ENCODE measurements at places on chromosomes 4 and X.

DNA sequence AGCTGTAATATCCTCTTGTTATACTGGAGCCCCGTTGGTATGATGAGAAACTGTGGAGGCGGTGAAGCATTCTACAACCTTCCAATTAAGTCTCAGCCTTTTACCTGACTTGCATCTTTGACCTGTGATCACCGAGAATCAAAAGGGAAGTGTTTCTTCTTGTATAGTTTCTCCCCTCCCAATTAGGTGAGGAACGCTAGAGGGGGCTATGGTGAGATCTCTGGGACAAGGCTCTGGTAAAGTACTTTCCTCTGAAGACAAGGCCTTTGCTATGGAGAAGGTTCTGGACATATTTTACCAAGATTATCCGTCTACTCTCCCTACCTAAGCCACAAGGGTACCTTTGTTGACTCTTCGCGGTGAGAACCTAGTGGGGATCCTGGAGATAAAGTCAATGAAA, 111.3 kb downstream of the CBLL2 start:
- no peak for DNase-seq

GRCh38 chrX:26557691-26558321, 341.8 kb downstream of the MAGEB5 start:
- no peak for DNase-seq

DNA sequence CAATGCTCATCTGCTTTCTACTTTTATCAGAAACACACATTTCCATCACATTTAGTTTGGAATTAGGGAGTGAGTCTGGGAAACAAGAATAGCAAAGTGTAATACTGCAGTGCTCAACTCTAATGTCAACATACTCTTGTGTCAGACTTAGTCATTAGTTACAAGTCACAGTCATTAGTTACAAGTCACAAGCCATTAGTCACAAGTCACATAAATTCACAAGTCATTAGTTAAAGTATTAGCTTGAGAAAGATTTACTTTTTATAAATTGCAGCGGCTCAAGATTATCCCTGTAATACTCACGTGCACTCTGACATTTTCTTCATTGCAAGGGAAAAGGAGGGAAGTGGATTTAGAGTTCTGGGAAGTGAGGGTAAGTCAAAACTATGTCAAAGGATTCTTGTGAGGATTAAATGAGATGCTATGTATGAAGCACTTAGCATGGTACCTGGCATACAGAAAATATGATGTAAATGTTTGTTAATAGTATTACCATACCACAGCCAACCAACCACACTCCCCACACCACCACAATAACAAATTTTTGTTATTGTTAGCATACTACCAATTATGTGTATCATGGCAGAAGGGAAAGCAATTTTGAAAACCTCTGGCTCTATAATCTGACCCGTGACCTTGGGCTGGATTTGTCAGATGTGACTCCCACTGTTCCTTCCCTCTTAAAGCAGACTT, 116.6 kb downstream of the ARHGAP24 start:
- DNase-seq = no peak

DNA sequence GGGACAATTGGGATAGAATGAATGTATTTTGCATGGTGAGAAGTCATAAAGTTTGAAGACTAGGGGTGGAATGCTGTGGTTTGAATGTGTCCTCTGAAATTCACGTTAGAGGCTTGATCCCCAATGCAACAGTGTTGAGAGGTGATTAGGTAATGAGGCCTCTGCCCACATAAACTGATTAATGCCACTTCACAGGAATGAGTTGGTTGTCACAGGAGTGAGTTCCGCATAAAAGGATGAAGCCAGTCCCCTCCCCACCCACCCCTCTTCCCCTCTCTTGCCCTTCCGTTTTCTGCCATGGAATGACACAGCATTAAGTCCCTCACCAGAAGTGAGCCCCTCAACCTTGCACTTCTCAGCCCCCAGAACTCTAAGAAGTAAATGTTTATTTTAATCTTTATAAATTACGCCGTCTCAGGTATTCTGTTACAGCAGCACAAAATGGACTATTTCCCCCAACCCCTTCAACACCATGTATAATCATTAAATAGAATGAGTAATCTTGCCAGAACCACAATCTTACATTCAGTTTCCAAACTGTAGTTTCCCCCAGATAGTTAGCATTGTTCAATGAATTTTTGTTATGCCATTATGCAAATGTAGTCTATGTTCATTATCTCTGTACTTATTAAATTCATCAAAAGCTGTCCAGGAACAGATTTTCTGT, 5.5 kb upstream of the MMAA start:
- no peak for DNase-seq

DNA sequence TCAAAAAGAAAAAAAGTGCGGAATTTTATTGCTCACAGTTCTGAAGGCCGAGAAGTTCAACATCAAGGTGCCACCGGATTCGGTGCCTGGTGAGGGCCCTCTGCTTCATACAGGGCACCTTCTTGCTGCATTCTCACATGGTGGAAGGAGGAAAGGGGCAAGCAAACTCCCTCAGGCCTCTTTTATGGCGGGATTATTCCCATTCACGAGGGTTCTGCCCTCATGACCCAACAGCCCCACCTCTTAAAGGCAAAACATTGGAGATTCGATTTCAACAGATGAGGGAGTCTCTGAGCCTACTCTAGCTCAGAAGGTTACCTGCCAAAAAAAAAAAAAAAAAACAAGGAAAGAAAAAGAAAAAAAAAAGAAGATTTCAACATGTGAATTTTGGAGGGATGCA, 64.1 kb upstream of the CBR4 start:
- no peak for DNase-seq

DNA sequence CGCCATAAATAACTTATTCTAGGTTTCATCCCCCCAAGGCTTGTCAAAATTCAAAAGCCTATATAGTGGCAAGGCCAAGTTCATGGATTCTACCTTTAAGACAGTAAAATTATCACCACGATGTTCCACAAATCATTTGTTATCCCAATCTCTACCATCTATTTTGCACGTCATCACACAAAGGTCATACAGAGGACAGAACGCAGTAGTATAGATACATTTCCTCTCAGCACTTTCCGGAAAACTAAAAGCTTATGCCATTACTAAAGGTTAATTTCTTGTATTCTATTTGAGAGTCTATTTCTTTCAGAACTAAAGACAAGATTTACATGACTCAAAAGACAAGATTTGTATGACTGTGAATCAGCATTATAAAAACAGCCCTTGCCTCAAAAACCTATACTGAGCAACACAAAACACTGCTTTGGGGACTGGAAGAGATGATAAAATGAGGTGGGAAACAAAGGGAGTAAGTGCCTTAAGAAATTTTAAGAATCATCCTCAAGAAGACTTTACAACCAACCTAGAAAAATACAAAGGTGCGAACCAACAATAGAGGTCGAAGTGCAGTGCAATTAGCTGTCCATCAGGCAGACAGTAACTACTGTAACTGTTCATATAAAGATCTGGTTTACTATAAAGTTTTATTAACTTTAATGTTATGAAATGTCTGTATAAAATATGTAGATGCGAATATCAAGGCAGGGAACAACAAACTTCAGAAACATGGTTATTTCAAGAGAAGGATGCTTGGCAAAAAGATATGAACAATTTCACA, 7.6 kb downstream of the UBE2D3 start:
- DNase-seq = no peak

DNA sequence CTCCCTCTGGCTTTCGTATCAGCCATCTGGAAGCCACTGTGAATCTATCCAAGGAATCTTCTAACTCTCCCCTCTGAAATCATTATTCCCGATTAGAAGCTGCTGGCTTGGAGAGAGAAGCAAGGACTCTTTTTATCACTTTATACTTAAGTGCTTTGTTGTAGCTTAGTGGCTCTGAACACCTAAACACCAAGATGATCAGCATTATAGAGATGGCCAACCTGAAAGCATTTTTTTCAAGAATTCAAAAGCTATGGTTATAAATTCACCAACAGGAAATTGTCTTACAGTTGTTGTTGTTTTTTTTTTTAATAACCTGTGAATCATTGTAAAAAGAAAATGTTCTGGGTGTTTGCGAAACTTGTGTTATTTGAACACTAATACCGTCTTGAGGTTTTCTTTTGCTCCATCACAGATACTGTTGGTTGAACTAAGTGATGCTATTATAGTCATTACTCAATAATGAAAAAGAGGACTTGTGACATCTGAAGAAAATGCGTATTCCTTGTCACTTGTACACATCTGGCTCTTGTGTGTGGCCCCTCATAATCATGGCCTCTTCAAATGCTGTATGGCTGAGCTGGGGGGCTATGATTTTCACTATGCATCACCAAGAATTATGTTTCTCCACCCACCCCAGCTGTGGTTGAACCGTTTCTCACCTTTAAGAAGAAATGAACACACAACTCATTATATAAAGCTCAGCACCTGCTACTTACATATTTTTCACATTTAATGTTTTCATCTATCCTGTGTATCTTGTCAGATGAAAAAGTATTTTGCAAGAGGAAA, 11.8 kb upstream of the SMIM43 start:
- DNase-seq = no peak

DNA sequence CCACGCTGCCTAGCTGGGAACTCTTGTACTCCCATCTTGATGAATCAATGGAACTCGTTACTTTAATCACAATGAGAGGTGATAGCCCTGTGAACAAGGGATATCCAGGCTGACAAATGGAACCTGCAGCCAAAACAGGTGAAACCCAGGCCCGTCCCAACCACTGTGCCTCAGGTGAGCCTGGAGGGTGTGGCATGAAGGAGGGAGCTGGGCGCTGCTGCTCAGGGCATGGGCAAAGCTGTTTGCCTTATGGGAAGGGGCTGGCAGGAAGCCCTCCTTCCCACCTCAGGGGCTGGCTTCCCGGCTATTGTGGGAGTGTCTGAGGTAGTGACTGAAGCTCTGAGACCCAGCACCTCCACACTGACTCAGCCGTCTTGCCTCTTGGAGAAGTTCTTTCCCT, 209.4 kb upstream of the ATP6AP2 start:
- DNase-seq = no peak

- no peak for DNase-seq
Measured at GRCh38 chr4:153010146-153010545, 74.0 kb downstream of the FHDC1 start.

DNA sequence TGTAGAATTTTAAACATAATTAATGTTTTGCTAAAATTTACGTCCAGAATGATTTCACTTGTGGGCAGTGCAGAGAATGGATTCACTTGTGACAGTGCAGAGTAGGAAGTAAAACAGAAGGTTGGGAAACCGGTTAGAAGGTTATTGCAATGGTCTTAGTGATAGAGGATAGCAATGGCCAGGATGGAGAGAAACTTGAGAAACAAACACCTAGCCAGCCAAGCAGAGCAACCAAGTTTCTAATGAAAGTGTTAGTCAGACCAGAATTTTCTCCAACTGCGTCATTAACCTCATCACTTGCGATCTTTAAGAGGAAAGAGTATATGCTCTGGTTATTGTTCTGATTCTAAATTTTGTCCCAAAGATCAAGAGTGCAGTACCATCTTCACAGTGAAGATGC, 50.0 kb upstream of the TBC1D9 start:
- DNase-seq = no peak

DNA sequence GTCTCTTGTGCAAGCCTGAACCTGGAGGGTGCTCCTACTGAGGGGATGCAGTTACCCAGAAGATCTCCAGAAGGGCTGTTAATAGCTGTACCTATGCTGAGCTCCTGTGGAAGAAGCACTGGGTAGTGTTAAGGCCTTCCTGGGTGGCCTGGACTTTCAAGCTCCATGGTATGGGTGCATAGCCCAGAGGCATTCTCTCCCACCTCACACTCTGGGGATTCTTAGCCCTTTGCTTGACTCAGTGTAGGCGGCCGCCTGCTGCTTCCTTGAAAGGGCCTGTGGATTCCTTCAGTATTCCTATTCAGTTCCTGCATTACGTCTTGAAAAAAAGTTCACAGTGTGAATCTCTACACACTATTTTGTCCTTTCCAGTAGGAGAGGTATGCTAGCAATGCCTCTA, 235.7 kb upstream of the MAGEB16 start:
- no peak for DNase-seq

DNA sequence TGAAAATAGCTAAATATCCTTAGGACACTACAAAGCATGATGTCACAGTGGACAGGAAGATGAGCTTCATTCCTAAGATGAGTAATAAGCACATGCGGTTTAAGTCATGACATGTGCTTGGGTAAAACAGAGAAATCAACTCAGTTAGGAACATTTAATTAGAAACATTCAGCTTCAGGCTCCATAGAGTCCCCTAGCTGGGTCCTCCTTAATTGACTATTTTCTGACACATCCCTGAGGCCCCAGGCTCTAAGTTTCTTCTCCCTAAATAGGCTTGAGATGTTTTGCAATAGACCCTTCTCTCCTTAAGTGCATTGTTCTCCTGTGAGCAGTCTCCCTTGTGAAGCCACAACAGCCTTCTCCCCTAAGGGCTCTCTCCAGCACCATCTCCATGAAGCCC, 70.4 kb upstream of the ANXA3 start:
- DNase-seq = no peak

- no peak for DNase-seq
Measured at GRCh38 chr4:10061650-10062415, 40.5 kb upstream of the SLC2A9 start.

DNA sequence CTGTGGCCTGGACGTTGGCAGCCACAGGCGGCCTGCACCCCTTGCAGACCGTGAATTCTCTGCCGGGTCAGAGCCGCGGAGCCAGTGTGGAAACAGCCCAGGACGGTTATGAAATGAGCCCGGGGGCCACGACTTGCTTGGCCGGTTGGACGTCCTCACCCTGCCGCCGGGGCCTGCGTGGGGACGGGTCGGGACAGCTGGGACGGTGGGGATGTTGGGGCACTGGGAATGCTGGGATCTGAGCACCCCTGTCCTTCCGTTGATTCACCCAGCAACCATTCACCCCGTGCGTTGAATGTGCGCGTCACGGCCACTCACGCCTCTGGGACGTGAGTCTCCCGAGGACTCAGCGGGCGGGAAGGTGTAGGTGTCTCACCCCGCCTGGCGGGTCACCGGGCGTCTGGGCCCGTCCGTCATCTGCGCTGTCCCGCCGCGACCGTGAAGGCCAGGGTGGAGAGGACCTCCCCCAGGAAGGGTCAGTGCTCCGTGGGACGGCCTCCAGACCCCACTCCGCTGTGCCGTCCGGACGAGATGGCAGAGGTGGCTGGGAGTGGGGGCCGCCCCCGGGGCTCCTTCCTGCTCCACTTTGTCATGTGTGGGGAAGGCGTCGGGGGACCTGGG, 4.5 kb upstream of the PLCXD1 start:
- DNase-seq = peak; percentile 6

GRCh38 chrX:106286053-106286650, 118.0 kb downstream of the PWWP3B start:
- peak; percentile 9 for DNase-seq

- peak; percentile 52 for DNase-seq
Measured at GRCh38 chrX:150365051-150365989, 2.2 kb downstream of the MAMLD1 start.

DNA sequence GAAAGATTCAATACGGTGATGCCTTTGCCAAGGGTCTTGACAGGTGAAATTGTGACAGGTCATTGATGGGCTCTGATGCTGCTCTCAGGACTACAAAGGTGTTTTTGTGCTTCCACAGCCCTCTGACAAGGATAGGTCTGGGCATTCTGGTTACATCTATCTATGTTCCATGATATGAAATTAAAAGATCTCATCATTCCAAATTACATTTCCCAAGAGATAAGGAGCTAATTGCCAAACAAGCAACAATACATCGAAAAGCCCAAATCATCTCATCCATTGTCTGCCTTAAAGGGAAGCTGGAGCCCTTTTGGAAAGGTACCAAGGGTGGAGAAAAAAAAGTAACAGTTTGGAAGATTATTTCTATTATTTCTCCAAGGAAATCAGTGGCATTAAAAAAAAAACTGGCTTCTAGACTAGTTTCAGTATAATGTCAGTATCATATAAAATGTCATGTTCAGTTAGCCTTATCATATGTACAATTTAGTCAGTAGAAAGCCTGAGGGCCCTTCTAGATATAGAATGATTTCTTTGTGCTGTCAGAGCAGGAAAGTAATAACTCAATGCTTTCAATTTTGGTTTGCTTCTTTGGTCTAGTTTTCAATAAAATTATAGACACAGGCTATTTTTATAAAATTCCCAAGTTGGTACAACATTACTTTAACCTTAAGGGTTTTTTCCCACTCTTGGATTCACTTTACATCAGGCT, 224.5 kb upstream of the GPRIN3 start:
- no peak for DNase-seq

All from SW480 (cell line).